Left cardiac atrium (tissue), 4 donors: ENCODE measurements at places on chromosomes 5 and 9.

- no peak for DNase-seq
These were observed 78.6 kb downstream of the AMBP start for GRCh38 chr9:113999256-114000062.

DNA sequence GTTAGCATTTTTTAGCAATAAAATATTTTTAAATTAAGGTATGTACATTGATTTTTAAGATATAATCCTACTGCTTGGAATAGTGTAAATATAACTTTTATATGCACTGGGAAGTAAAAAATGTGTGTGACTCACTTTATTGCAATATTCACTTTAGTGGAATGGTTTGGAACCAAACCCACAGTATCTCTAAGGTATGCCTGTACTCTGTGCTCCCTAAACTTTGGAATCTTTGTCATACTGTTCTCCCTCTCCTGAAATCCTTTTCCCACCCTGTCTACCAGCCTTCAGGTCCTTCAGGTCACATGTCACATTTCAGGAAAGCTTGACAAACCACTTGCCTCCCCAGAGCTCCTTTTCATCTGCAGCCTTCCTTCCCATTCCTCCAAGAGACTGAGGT, 308.7 kb downstream of the SPOCK1 start:
- DNase-seq, result no peak

GRCh38 chr5:102313912-102314311, 17.8 kb upstream of the SLCO4C1 start:
- DNase-seq, result no peak

- DNase-seq, result no peak
These were observed 209.7 kb downstream of the DIRAS2 start for GRCh38 chr9:90432951-90433350.

- peak; percentile 69 for DNase-seq
These were observed 1.6 kb downstream of the TMEM245 start for GRCh38 chr9:109117856-109118807.

GRCh38 chr5:35461530-35461929, 156.1 kb upstream of the SPEF2 start:
- no peak for DNase-seq
